ENCODE measurements at places on chromosomes 6 and 20.
A peak's percentile ranks its signal among the peaks of the same experiment; 100 is the strongest.

DNA sequence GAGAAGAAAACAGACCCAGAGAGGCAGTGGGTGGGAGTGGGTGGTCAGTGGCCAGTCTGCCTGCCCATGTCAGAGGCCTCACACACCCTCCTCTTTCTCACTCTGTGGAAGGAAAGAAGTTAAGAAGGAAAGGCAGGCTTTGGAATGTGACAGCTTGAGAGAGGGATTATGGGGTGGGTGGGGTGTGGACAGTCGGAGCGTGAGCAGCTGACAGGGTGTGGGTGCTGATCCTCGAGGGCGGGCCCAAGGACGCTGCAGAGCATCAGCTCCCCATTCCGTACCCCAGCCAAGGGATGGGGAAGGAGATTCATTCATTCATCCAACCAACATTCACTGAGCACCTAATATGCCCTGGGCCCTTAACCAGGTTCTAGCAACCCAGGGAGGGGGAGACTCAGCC is 4.8 kb downstream of the TGM6 start:
- DNase-seq, result no peak

- no peak for DNase-seq
These were observed 5.1 kb downstream of the TP53RK start for GRCh38 chr20:46683939-46684750.

DNA sequence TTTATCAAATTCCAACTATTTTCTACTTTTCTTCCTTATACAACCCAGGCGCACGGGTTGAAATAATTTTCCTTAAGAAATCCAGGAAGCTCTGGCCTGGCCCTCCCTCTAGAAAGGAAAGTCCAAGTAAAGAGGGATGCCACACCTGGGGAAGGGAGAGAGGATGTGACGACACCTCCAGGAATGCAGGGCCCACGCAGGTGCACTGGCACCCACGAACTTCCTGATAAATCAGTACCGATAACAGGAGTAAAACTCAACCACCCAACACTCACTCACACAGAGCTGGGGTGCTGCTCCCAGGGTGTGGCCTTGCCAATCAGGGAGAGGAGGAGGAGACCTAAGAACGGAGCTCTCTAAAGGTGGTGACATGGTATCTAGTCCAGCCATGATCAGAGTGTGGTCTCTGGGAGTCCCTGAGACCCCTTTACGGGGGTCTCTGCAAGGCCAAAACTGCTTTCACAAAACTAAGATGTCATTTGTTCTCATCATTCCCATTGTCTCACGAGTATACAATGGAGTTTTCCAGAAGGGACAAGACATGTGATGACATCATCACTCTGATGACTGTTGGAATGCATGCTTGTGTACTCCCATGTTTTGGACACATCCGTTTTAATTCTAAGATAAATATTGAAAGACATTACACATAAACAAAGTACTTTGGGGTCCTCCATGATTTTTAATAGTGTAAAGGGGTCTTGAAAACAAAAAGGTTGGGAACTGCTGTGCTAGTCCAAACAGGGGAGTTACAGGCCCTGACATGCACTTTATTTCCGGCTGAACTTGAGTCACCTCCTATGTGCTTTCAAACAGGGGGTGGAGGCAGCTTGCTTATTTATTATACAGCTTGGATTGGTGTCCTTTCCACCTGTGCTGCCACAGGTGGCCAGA is 2.2 kb upstream of the PARD6B start:
- DNase-seq, result no peak

- DNase-seq, result no peak
These were observed 140.3 kb downstream of the BCAS1 start for GRCh38 chr20:53929974-53930650.

- DNase-seq, result no peak
These were observed 658.8 kb downstream of the PTPRT start for GRCh38 chr20:42530855-42531448.

DNA sequence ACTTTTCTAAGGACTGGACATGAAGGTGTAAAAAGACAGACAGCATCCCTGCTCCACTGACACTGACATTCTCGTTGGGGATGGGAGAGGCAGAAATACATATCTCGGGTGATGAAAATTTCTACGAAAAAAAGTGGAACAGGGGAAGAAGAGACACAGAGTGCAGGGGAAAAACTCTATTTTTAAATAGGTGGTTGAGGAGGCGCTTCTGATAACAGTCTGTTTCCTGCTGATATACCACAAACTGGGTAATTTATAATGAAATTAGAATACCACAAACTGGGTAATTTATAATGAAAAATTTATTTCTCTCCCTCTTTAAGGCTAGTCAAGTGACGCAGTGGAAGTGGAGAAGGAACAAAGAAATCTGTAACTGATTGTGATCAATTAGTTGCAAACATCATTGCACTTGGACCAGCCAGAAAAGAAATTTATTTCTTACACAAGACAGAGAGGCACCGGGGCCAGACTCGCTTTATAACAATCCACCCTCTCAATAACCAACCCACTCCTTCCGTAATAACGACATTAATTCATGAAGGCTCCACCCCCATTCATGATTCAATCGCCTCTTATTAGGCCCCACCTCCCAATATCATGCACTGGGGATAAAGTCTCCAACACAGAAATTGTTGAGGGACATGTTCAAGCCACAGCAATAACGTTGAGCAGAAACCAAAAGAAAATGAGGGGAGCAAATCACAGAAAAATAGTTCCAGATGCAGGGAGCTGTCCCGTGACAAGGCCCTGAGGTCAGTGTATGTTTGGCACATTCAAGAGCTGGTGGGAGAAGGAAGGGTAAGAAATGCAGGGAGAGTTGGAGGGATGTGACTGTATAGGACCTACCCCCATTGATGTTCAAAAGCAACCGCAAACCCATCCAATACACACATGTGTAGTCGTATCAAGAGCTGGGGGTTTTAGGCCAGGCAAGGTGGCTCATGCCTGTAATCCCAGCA is 6.6 kb upstream of the SRSF6 start:
- DNase-seq, result no peak

DNA sequence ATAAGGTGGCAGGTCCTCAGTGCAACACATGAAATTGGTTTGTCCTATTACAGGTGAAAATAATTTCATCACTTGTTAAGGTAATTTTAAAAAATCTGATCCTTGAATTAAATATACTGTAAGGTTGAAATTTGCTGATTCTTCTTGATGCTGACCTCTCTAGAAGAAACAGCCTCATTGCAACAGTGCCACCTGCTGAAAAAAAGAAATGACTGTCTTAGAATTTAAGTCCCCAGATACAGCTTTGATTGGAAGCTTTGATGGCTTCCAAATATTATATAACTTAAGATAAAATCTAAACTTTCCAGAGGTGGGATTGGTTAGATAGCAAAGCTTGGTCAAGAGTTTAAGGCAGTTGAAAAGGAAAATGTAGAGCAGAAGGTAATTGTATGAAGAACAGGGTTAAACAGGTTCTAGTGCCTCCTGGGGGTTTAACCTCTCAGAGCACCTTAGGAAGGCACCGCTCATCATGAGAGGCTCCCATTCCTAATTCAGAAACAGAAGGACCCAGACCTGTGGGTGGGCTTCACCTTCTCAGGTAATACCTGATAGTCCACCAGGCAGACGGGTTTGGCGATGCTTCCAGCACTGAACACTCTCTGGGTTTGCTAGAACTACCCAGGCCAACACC is 401.0 kb downstream of the PAX1 start:
- DNase-seq, result no peak

- peak; percentile 92 for DNase-seq
These were observed 567 bp upstream of the FNDC11 start for GRCh38 chr20:63553251-63553932.

GRCh38 chr6:146595972-146596731 is 2.6 kb upstream of the ADGB start:
- no peak for DNase-seq

- no peak for DNase-seq
These were observed 443.9 kb upstream of the CDH4 start for GRCh38 chr20:60808003-60808672.

DNA sequence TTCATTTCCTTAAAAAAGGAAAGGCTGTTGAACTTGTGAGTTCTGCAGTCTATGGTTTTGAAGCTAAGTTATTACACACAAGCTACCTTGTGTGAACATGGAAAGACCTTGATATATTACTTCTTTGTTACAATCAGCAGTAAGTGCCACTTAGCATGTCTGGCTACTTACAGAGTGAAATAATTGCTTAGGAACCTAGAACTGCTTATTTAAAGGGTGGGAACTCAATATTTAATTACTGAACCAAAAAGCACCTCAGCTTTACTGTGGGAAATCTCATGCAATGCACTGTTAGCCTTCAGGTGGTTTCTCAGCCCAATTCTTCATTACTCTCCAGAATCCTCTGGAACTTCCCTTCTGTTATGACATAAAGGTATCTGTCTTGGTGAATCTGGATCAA is 17.9 kb downstream of the PERP start:
- no peak for DNase-seq

DNA sequence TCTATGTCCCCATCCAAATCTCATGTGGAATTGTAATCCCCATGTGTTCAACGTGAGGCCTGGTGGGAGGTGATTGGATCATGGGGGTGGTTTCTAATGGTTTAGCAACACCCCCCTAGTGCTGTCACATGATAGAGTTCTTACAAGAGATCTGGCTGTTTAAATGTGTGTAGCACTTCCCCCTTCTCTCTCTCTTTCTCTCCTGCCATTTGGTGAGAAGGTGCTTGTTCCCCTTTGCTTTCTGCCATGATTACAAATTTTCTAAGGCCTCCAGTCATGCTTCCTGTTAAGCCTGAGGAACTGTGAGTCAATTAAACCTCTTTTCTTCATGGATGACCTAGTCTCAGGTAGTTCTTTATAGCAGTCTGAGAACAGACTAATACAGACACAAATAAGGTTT is 165.4 kb downstream of the OGFRL1 start:
- no peak for DNase-seq

DNA sequence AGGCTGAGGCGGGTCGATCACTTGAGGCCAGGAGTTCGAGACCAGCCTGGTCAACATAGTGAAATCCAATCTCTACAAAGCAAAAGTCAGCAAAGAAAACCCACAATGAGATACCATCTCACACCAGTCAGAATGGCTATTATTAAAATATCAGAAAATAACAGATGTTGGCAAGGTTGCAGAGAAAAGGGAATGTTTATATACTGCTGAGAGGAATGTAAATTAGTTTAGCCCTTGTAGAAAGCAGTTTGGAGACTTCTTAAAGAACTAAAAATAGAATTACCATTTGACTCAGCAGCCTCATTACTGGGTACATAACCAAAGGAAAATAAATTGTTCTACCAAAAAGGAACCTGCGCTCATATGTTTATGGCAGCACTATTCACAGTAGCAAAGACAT is 16.7 kb upstream of the GCM1 start:
- DNase-seq, result no peak

- DNase-seq, result no peak
These were observed 26.0 kb downstream of the PTPRK start for GRCh38 chr6:128494440-128494839.

DNA sequence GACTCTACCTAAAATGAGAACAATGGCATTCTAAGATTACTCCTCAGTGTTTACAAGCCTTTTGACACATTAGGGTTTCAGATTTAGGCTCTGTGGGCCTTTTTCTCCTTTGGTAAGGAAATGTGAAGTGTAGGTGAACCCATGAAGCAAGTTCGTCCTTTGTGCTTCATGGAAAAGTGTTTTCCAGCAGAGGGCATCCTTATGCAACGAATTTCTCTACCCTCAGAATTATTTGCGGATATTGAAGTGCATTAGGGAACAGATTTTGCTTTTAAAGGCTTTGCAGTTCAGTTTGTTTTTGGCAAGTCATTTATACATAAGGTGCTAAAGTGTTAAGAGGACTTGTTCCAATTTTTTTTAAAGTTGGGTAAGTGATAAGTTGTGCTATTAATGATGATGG is 55.7 kb upstream of the FERMT1 start:
- DNase-seq, result no peak

GRCh38 chr20:56467968-56468315 is 485 bp upstream of the RTF2 start:
- no peak for DNase-seq

DNA sequence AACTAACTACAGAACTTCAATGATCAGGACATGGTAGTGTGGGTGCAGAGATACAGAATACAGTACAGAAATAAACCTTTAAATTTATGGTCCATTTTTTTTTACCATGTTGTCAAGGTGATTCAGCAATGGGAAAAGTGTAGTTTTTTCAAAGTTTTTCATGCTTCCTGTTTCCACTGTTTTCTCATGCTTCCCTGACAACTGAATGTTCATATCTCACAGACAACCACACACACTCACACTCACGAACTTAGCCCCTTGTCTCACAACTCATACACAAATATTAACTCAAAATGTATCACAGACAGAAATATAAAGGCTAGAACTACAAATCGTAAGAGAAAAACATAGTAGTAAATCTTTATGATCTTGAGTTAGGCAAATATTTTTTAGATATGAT is 232.6 kb upstream of the CDYL start:
- no peak for DNase-seq

- DNase-seq, result no peak
These were observed 6.0 kb downstream of the RGS17 start for GRCh38 chr6:153125032-153125431.

DNA sequence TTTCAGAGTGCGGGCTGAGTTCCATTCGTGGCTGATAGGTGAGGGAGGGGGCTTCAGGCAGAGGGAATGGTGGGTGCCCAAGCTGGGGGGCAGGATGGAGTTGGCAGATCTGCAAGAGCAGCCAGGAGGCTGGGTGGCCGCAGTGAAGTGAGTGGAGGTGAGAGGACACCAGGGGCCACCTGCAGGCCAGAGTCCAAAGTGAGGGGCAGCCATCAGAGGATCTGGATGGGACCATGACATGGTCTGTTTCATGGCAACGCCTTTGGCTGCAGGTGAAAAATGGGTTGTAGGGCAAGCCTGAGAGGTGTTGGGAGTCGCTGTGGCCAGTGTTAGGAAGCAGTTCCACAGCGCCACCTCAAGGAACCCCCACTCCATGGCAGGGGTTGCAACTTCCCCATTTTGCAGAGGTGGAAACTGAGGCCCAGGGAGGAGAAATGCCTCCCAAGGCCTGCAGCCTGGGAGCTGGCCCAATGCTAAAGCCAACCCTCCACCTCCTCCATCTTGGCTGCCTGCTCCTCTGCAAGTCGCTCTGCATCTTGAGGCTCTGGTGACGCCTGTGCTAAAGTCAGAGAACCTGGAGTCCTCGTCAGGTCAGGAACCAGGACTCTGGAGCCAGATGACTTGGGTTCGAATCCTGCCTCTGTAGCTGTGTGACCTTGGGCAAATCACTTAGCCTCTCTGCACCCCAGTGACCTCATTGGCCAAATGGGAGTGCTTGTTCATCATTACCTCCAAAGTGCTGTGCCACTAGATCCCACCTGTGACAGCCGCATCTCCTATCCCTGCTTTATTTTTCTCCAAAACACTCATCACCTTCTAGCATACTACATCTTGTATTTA is 153.8 kb downstream of the CEBPB start:
- no peak for DNase-seq

GRCh38 chr6:24719125-24719971 is at the start of gene C6orf62:
Gene C6orf62, minus strand, starts transcription at chr6:24719154. Its CDS starts 486 bp downstream, at chr6:24718668.
- peak; percentile 20 for DNase-seq

GRCh38 chr20:50328222-50328979 is 137.8 kb downstream of the CEBPB start:
- DNase-seq, result no peak

GRCh38 chr20:32484225-32484957 is 100.7 kb downstream of the NOL4L start:
- peak; percentile 21 for DNase-seq

All from T-helper 17 cell (primary cell).